Activated CD4-positive, alpha-beta T cell treated with anti-CD3 and anti-CD28 coated beads, Interleukin-2, amount 10 ng/mL, durations not matched to agents 24 days and 14 days (primary cell): ENCODE measurements at places on chromosomes 2 and 18.

GRCh38 chr2:221488136-221488807 lies 83.8 kb downstream of the EPHA4 start:
- DNase-seq: no peak

DNA sequence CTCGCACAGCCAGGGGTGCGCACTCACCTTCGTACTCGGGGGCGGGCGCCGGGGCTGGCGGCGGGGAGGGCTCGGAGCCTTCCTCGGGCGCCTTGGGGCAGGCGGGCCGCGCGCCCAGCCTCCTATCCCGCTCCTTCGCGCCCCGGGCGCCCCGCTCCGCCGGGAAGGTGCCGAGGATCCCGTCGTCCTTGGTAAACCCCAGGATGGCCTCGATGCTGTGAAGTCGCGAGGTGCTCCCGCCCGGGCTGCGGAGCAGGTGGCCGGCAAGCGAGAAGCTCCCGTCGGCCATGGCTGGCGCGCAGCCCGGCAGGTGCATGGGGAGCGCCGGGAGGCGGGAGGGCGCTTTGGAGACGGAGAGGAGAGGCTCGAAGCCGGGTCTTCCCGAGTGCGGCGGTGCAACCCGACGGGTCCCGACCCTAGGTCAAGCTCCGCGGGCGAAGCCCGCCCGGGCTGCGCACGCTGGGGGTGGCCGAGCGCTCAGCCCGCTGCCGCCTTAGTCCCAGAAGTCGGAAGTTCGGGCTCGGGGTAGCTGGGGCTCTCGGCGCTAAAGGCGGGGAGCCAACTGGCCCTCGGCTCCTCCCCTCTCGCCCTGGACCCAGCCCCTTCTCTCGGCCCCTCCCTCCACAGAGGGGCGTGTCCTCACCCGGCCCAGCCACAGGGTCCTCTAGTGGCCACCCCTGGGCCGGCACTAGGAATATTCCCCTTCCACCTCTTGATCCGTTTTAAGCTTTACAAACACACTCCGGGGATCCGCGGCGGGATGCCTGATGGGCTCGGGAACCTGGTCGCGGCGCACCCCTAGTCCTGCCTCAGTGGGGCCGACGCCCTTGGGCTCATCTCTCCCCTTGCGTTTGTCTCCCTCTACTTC lies at the start of gene RAX:
RAX (minus strand) TSS at position 564 of the 868 bp plus-strand sequence; CDS start at position 316, 248 bp downstream.
- DNase-seq: peak; percentile 73

- no peak for DNase-seq
Observed at GRCh38 chr18:34758378-34758948, 48.4 kb downstream of the DTNA start.

- DNase-seq: no peak
Observed at GRCh38 chr2:120733238-120733932, 2.3 kb upstream of the GLI2 start.

- no peak for DNase-seq
Observed at GRCh38 chr2:39779341-39779851, 338 bp upstream of the THUMPD2 start.

- DNase-seq: no peak
Observed at GRCh38 chr2:45006041-45006941, 3.0 kb downstream of the SIX2 start.

- DNase-seq: no peak
Observed at GRCh38 chr2:39615675-39616074, 50.0 kb upstream of the TMEM178A start.

DNA sequence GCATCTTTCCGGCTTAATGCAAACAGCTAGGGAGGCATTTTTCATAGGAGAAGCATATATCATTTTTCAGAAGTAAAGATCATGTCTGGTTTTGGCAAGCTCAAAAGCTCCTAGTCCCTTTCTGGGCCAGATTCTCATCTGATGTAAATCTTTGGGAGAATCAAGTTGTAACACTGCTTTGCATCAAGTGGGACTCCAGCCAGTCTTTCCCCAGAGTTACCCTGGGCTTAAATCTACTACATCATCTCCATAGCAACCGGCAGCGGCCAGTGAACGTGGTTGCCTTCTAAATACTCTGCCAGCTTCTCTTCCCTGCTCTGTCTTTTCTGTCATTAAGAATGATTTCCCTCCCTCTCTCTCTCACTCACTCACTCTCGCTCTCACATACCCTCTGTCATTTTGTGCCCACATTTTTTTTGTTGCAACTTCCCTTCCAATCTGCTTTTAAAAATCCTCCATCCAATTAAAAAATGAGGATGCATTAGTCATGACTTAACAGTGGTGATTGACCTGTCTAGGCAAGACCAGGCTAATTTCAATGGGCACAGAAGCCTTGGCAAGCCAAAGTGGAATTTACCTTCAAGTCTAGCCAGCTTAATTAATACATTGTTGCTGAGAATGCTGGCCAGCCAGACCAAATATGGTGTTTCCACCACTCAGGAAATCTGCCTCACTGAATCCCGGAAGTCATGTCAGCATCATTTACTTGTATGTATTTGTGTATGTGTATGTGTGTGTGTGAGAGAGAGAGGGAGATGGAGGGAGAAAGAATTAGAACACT lies 93.0 kb downstream of the NRP2 start:
- DNase-seq: no peak

DNA sequence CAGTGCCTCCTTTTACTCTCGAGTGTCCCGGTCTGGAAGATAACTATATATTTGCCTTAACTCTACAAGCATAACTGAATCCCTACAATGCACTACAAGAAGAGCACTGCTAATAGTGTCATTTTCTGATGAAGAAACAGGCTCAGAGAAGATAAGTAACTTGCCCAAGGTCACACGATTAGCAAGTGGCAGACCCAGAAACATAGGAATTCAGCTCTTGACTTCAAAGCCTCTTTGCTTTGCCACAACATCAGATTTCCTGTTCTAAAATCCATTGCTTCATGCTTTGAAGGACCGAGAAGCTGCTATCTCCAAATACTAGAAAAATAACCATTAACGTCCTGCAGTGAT lies 65.6 kb downstream of the HS1BP3 start:
- no peak for DNase-seq

- peak; percentile 75 for DNase-seq
Observed at GRCh38 chr18:59988098-59988706, 88.4 kb downstream of the PMAIP1 start.

- DNase-seq: no peak
Observed at GRCh38 chr2:172922815-172923214, 152.8 kb upstream of the MAP3K20 start.
